A549 treated with DMSO at 1 μM for 4 hours (cell line): ENCODE measurements at places on chromosomes 12 and 14. TPM values are rescaled to one million over a fixed set of nuclear protein-coding genes. Genes with fewer than 3 reads are reported as not detected.

RARG gene
- total RNA-seq: 24.4 to 34.3 TPM (median 29.3 TPM) in 5 replicates

TROAP gene
- 81.0 to 101 TPM (median 83.0 TPM) in 5 replicates for total RNA-seq

CEP290 gene
- 5.9 to 9.2 TPM (median 8.1 TPM) in 5 replicates for total RNA-seq

SLC2A3 gene
- 3.2 to 6.0 TPM (median 5.7 TPM) in 5 replicates for total RNA-seq

CIDEB gene
- 0.14 to 0.70 TPM (median 0.29 TPM) in 5 replicates for total RNA-seq

EIF5 gene
- total RNA-seq: 221 to 305 TPM (median 281 TPM) in 5 replicates
